Stimulated activated CD4-positive, alpha-beta T cell treated with anti-CD3 and anti-CD28 coated beads, Interleukin-1b, Interleukin-23, amount 100 ng/mL, for 1 hour (primary cell): ENCODE measurements at places on chromosomes 2 and 18.

- DNase-seq, result no peak
Observed at GRCh38 chr2:45699032-45699658, 47.7 kb downstream of the PRKCE start.

DNA sequence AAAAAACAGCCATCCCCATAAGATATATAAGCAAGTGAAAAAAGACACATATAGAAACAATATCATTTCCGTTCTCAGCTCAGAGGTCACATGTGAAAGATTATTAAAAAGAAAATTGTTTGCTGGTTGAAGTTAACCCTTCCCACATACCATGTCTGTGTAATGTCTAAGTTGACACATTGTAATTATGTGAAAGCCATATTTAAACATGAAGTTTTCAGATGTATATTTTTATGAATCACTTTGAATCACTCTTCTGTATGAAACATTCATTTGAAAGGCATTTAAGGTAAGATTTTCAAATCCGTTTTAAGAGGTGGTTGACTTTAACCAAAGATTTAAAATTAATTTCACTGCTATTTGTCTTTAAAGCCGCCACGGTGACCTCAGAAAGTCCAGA lies 441.9 kb downstream of the RND3 start:
- no peak for DNase-seq

- no peak for DNase-seq
Observed at GRCh38 chr2:179595284-179595683, 266.1 kb downstream of the ZNF385B start.

DNA sequence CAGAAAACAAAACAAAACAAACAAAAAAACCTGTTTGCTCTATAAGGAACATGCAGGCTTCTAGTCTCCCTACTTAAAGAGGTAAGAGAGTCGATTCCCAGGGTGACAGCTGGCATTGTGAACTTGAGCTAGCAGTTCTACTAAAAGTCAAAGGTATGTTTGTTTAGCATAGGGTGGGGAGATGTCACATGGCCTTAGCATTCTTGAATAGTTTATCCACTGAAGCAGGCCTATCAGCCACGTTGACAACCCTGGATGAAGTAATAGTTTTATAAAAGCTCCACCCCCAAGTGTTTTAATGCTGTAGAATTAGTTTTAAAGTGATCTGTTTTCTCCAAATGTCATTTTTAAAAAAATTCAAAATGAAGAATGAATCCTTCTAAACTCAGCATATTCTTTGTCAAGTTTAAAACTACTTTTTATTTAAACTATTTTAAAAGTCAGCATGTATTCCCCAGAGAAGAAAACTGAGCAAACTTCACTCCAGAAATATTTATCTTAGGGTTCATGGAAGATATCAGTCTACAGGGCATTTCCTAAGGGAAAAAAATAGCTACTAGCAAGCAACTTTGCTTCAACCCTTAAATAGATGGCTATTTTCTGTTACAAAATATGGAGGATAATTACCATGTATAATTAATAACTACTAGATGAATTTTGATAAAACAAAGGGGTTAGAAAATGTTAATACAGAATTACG lies 1.7 kb downstream of the MYOM1 start:
- DNase-seq, result no peak

DNA sequence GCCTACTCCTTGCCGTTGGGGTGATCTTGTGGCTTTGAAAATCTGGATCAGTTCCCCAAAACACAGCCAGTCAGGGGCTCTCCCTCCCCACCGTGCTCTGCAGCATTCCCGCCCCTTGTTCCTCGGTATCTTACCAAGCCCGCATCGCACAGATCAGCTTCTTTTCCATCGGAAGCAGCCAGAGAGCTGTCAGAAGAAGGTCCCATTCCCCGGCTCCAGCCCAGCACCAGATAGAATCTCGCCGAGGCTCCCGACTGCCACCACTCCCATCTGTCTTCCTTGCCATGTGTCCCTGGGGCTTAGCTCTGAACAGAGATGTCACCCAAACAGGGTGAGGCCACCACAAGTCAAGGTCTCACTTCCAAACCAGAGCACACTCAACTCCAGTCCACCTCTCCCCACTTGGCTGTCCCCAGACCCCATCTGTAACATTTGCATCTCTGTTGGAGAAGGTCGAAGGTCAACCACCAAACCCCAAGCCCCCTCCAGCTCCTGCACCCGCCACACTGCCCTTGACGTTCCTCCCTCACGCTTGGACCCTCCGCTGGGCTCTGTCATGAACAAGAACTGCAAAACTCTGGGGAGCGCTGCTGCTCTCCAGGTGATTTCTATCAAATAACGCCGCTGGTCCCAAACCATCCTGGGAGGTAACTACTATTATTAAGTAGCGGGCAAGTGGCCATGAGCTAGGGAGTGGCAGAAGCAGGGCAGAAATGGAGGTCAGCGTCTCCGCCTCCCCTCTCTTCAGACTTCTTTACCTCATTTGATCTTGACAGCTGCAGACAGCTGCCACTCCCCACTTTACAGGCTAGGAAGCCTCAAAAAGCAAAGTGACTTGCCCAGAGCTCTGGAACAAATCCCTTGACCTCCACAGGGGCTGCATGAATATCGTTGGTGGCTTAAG lies 70.0 kb upstream of the TAF1B start:
- DNase-seq, result no peak

GRCh38 chr2:41958251-41958650 lies 89.6 kb upstream of the PKDCC start:
- DNase-seq, result no peak

DNA sequence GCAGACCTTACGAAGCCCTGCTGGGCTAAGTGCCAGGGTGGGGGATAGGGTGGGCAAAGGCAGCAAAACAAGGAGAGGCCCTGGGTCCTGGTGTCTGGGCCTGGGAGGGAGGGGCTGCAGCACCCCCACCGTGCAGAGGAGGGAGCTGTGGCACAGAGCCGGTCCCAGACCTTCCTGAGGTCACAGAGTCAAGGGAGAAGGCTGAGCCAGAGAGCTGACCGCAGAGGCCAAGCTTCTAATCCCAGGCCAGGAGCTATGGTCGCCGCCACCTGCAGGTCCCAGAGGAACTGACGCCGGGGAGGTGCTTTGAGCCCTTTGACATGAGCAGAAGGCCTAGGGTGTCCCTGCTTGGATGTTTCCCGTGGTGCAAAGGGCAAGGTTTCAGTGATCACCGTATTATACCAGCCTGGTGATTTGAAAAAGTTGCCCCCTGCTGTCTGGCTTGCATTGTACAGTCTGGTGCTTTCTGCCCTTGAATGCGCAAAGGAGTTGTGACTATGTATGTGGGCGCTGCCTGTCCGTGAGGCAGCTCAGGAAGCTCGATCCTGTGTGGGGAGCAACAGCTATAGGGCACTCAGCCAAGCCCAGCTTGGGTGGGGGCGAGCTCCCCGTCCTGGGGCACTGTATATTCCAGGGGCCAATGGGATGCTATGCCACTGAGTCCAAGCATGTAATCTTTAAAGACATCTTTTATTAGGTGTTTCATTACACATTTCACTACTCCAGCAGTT lies 44.3 kb downstream of the EDAR start:
- DNase-seq, result no peak

GRCh38 chr2:213934560-213934959 lies 476.3 kb upstream of the VWC2L start:
- DNase-seq, result no peak

DNA sequence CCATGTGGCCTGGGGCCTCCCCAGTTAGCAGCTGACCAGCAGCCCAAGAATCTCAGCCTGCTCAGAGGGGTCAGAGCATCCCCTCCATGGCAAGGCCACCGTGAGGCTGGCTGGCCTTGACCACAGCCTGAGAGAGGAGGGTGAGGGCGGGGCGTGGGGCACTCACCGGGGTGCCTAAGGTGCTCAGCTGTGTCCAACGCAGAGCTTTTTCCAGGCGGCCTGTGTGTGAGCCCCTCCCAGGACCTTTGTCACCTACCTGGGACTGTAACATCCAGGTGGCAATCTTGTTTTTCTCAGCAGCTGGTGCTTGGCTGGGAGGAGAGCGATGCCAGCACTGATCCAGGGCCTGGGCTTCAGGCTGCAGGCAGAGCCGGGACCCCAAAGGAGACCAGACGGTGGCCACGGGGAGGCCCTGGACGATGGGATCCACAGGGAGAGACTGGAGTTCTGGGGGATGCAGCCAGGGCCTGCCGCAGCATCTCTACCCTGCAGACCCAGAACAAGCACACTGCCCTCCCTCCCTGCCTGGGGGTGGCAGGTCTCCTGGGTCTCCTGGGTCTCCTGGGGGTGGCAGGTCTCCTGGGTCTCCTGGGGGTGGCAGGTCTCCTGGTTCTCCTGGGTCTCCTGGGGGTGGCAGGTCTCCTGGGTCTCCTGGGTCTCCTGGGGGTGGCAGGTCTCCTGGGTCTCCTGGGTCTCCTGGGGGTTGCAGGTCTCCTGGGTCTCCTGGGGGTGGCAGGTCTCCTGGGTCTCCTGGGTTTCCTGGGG lies 12.3 kb downstream of the SNED1 start:
- no peak for DNase-seq

GRCh38 chr18:57077786-57078552 lies 68.9 kb upstream of the BOD1L2 start:
- no peak for DNase-seq

- DNase-seq, result no peak
Observed at GRCh38 chr2:128486640-128487375, 168.1 kb upstream of the HS6ST1 start.

DNA sequence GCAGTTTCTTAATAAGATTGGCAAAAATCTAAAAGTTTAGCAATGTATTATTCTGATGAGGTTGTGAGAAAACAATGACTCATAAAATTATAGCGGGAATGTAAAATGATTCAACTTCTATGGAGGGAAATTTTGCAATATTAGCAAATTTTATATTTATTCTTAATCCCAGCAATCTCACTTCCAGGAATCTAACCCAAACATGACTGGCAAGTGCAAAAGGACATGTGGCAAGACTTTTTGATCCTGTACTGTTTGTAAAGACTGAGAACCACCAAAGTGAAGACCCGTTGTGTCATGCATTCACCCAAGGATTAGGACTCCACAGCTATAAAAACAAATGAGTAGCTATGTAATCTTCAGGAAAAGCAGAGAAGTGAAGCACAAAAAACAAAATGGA lies 234.8 kb upstream of the KYNU start:
- DNase-seq, result no peak

DNA sequence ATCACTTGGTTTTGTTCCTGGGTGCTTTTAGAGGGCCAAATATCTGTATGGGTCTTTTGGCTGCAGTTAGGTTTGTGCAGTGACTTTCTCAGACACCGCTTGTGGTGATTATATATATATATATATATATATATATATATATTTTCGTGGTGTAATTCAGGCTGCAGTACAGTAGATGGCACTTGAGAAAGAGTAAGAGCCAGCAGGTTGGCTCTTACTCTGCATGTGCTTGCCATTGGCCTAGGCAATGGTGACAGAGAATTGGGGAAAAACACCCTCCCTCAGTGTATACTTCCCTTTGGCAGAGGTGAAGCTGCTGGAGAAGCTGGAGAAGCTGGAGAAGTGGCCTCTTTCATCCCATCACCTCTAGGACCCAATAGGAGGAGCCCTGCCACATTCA lies 22.2 kb upstream of the MYL1 start:
- no peak for DNase-seq

- DNase-seq, result no peak
Observed at GRCh38 chr18:13465476-13465875, 246.9 kb downstream of the LDLRAD4 start.

DNA sequence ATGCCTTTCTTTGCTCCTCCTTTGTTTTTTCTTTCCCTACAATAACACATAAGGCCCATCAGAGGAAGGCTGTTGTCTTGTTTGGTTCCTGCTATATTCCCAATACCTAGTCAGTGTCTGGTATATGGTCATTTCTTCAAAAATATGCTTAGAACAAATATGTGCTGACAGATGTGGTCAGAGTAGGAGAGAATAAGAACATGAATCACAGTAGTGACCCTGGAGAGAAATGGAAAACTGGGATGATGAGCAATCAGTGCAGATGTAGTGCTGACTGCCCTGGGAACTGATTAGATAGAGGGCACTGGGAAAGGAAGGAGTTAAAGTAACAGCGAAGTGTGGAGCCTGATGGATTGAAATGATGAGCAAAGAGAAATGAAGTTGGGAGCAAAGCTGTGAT lies 189.4 kb upstream of the LHCGR start:
- no peak for DNase-seq

DNA sequence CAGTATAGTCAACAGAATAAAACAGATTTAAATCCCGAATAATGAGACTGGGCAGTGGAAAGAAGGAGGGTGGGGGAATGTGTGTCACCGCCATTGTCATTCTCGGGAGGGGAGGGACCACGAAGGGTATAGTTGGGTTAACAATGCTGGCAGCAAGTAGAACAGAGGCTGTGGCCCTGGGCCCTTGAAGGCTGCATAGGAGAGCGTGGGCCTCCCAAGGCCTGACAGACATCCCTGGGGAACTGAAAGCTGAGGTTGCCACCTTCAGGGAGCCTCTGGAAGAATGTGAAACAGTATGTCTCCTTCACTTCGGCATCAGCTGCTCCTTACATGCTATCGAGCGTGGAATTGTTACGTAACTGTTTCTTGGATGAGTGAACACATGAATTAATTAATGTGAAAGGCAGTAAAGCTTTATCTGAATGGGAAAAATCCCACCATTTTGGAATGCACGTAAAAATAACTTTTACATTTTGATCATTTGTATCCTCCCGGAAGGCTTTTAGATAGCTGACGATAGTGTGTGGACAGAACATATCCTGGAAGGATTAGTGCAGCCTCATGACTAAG lies 92.8 kb upstream of the TTC39C start:
- no peak for DNase-seq

- no peak for DNase-seq
Observed at GRCh38 chr2:85216927-85217326, 83.7 kb downstream of the TCF7L1 start.

GRCh38 chr2:127637725-127638252 lies 8.2 kb upstream of the GPR17 start:
- DNase-seq, result no peak

DNA sequence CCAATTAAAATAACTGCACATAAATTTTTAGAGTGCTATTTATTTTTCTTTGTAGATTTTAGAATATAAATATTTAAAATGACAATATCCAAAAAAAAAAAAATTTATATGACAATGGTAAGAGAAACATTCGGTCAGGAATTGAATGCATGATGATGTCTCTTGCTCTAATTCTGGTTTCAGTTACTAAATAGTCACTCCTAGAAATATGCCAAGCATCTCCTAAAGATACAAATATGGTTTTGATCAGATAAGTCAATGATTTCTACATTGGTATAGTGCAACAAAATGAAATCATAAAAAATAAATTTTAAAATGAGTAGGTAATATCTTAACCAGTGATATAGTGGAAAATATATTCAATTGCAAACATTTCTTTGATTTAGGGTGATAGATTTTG lies 95.9 kb upstream of the ACKR3 start:
- DNase-seq, result no peak

GRCh38 chr2:98548920-98549818 lies 59.1 kb downstream of the COA5 start:
- DNase-seq, result no peak

DNA sequence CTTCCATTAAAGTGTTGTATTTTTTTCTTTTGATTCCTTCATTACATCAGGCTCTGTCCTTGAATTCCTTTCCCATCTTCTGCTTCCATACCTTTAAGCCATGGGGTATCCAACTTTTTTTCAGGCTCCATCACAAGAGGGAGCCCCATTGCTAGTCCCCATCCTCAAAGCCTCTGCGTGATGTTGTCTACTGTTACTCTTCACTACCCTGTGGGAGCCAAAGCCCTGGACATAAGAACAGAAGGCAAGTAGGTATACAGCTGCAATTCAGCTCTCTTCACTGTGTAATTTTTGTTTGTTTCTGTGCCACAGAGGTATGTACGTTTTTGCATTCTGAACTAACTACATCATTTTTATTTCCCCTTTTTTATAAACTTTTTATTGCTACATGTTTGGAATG lies 36.6 kb upstream of the CCNYL1 start:
- no peak for DNase-seq

- DNase-seq, result no peak
Observed at GRCh38 chr2:38187541-38188011, 111.6 kb upstream of the CYP1B1 start.

GRCh38 chr2:194526121-194526520 lies 1130.9 kb upstream of the SLC39A10 start:
- DNase-seq, result no peak
